ENCODE measurements at places on chromosomes 13 and 19. TPM values are rescaled to one million over a fixed set of nuclear protein-coding genes. Genes with fewer than 3 reads are reported as not detected.

The ZNF549 gene
- total RNA-seq = 10.1 TPM

DNA sequence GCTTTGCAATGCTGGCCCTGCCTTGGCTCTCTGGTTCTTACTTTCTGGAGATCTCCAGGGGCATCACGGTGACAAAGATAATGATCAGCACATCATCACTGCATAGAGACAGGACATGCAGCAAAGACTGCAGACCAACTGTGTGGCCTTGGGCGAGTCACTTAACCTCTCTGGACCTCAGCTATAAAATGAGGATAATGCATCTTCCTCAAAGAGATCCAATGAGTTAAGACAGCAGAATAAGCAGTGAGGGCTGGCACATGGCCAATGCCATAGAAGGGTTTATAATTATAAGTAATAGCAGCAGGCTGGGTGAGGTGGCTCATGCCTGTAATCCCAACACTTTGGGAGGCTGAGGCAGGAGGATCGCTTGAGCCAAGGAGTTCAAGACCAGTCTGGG lies 2.4 kb downstream of the MAG start:
- DNase-seq = peak; percentile 29

The MTMR6 gene
- total RNA-seq = 27.3 TPM

DNA sequence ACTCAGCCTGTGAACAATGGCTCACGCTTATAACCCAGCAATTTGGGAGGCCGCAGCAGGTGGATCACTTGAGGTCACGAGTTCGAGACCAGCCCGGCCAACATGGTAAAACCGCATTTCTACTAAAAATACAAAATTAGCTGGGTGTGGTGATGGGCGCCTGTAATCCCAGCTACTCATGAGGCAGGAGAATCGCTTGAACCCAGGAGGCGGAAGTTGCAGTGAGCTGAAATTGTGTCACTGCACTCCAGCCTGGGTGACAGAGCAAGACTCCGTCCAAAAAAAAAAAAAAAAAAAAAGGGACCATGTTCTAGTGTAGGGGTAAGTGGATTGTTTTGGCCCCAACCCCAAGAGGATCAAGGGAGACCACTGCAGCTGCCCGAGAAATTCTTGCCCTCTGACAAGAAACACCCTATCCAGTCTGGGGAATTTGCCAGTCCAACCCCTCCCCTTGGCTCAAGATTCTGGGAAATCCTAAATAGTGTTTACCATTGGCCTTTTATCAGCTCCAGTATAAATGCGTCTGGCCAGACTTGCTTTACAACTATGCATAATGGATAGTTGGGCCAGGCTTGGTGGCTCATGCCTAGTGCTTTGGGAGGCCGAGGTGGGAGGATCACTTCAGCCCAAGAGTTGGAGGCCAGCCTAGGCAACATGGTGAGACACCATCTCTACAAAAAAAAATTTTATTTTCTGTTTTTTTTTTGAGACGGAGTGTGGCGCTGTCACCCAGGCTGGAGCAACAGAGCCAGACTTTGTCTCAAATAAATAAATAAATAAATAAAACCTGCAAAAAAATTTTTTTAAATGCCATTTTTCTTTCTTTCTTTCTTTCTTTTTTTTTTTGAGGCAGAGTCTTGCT lies 5.1 kb upstream of the DHDH start:
- DNase-seq = no peak

DNA sequence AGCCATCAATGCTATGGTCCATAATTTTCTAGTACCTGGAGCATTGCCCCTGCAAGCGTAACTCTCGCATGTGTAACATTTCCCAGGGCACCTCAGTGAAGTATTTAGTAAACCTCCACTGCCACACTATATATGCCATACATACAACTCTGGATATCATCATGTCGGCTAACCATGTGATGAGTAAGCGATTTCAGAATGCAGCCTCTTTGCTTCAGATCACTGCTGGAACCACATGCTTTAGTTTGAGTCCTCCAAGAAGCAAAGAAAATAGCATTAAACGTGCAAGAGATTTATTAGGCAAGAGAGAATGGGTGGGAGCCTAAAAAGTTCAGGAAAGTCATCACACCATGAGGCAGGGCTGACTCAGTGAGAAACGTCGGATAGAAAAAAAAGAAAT lies 635.6 kb upstream of the SLITRK5 start:
- DNase-seq = no peak

DNA sequence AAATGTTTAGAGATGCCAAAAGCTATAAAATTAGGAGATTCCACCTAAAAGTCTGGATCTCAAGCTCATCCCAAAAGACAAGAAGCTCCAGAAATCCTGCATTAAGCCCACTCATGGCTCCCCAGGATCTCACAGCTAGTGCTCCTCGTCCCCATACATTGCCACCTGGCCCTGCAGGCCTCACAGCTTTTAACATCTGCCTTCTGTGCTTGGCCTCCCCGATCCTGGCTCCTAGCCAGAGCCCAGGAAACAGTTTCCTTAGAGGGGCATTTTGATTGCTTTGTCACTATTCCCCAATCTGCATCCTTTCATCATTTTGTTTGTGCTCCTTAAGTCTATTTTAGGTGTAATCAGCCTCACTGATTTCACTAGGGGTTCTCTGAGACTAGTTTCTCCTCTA lies 14.5 kb upstream of the DCT start:
- DNase-seq = peak; percentile 14
